ENCODE measurements at places on chromosomes 5 and 9.
A peak's percentile ranks its signal among the peaks of the same experiment; 100 is the strongest.

- DNase-seq, result no peak
These were observed 15.1 kb upstream of the LPCAT1 start for GRCh38 chr5:1538741-1539392.

DNA sequence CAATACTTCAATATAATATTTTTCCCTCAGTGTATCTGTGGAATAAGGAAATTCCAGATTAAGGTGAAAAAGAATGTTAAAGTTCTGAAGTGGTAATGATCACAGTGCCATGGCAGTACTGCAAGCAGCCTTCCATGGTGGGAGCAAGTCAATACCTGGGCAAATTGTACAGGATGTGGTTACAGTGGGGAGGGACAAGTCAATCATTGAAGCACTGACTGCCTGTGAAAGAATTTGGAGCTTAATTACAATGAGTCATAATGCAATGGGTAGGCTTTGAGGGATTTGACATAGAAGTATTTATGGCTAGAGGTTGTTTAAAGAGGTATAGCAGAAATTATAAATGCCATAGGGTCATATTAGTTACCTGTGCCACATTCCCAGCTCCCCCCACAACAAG lies 786.5 kb upstream of the ACO1 start:
- peak; percentile 8 for DNase-seq

DNA sequence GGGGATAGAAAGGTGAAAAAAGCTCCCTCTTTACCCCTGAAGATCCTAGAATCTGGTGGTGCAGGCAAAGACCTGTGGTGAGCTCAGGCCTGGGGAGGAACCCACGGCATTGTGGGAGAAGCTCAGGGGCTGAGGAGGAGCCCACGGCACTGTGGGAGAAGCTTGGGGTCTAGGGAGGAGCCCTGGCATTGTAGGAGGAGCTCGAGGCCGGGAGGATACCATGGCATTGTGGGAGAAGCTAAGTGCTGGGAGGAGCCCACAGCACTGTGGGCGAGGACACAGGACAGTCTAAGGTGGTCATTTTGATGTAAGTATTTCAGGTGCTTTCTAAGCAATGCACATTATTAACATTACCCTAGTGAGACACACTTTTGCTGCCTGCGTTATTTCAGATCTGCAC lies 179.7 kb downstream of the HSD17B3 start:
- DNase-seq, result no peak

- no peak for DNase-seq
These were observed 10.2 kb downstream of the MAMDC2 start for GRCh38 chr9:70053864-70054263.

DNA sequence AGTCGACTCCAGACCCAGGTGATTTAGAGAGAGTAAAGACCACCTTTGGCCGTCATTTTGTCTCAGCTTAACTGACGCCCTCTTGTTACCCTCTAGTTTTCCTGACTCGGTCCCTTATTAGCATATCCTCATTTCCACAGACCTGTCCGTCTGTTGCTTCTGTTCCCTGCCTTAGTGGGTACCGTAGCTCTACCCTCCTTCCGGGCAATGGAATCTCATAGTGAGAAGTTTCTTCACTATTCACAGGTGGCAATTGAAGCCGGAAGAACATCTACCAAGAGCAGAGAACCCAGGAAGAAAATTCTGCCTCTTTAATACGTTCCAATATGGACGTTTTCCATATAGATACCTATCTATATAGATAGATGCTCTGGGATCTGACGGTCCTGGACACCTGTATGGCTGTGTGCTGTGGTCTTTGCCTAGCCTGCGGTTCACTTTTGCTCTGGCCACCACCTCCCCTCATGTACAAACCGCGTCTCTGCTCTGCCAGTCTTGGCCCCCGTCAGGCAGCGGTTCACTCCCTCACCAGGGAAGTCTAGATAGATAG lies 652 bp upstream of the TMEM161B start:
- peak; percentile 16 for DNase-seq

- no peak for DNase-seq
These were observed 276.3 kb downstream of the EPB41L4A start for GRCh38 chr5:112142769-112143270.

- DNase-seq, result no peak
These were observed 466.9 kb downstream of the DMRTA1 start for GRCh38 chr9:22913518-22913917.

DNA sequence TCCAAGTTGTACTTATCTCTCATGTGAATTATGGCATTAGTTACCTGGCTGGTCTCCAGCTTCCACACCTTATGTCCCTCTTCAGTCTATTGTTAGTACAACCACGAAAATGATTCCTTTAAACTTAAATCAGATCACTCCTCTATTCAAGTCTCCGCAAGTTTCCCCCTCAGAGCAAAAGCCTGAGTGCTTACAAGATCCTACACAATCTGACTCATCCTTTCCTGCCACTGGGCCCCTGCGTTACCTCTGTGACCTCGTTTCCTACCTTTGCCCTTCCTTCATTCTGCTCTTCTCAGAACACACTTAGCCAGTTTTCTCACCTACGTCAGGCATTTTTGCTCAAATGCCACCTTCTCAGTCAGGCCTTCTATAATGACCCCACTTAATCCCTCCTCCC lies 45.1 kb upstream of the GLIS3 start:
- peak; percentile 41 for DNase-seq

DNA sequence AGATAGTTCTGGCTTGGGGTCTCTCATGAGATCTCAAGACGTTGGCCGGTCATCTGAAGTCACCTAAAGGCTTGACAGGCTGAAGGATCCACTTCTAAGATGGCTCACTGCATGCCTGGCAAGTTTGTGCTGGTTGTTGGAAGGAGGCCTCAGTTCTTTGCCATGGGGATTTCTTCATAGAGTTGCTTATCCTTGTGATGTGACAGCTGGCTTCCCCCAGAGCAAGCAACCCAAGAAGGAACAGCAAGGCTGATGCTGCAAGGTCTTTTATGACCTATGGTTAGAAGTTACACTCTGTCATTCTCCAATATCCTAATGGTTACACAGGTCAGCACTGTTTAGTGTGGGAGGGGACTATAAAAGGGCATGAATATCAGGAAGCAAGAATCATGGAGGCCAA lies 20.7 kb upstream of the GRPEL2 start:
- no peak for DNase-seq

DNA sequence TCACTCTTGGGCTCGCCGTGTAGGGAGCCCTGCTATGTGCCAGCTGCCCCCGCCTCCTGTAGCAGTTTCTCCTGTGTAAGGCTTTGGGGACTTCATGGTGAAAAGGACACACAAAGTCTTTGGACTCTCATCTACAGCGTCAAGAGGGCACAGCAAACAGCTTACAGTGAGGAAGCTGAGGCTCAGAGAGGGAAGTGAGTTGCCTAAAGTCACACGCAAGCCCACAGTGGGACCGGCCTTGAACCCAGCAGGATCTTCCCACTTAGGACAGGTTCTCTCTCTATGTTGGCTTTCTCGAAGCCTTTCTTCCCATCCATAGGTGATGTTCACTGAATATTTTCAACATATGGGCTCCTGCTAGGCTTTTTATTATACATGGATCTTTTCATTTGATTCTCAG lies 9.8 kb upstream of the PRRX2 start:
- no peak for DNase-seq

GRCh38 chr5:68408345-68408871 lies 192.9 kb downstream of the PIK3R1 start:
- DNase-seq, result no peak

DNA sequence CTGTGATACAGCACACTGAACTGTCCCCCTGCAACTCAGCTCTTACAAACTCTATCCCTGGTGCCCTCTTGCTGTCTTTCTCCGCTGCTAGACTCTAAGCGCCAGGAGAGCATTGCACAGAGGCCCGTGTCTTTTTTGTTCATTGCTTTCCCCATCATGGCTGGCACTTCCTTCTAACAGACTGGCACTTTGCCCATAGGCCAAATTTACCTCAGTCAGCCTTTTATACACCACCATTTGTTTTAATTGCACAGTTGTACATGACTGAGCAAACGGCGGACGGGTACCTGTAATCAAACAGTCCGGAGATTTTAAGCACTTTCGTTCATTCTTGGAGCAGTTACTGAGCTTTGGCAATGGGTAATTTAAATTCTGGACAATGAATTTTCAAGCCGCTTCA lies 102.2 kb upstream of the CLINT1 start:
- DNase-seq, result no peak

GRCh38 chr5:160463740-160464465 lies 42.2 kb downstream of the PTTG1 start:
- no peak for DNase-seq

- DNase-seq, result no peak
These were observed 65.9 kb downstream of the GARNL3 start for GRCh38 chr9:127330501-127330900.

DNA sequence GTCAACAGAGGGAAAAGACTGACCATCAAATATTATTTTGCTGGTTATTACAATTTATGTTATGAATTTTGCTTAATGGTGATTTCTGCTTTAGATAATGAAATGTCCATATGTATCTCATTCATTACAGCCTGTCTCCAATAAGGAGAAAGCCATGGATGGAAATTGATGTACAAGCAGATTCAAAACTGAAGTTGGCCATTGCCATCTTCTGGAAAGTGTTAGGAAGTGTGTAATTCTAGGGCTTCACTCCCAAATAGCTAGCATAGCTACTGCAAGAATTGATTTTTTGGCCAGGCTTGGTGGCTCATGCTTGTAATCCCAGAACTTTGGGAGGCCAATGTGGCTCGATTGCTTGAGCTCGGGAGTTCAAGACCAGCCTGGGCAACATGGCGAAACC lies 45.8 kb downstream of the DYNC2I2 start:
- DNase-seq, result no peak

- DNase-seq, result no peak
These were observed 19.2 kb downstream of the FGFR4 start for GRCh38 chr5:177105691-177106476.

DNA sequence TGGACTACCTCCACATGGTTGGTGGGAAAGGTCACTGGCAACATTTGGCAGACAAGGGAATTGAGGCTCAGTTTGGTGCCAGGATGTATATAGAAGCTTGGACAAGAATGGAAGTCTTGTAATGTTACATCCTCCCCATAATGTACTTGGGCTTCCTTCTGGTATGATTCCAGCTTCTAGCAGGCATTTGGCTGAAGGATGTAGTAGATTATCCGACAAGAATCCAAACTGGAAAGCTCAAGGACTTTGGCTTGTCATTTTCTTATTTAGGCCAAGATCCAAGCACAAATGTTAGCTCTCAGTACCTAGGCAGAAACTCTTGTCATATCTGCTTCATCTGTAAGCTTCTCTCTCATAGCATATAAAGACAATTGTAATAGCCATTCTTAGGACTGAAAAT lies 209.1 kb downstream of the MAPKAP1 start:
- DNase-seq, result no peak

DNA sequence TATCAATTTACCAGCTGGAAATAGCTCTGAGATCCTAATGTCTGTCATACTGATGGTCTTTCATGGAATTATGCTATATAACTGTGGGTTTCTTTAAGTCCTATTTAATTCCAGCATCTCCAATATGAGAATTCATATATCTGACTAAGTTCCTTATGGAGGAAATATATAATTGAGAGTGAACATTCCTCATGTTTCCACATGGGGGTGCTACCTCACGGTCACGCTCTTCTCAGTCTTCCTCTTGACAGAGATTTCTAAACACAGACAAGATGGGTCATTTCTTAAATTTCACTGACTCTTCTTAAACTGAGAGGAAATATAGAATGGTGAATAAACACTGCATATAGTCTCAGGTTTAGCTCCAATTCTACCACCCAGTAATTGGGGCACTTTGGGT lies 212.1 kb downstream of the SLF1 start:
- DNase-seq, result no peak

GRCh38 chr5:72558383-72558782 lies 51.2 kb upstream of the ZNF366 start:
- no peak for DNase-seq

DNA sequence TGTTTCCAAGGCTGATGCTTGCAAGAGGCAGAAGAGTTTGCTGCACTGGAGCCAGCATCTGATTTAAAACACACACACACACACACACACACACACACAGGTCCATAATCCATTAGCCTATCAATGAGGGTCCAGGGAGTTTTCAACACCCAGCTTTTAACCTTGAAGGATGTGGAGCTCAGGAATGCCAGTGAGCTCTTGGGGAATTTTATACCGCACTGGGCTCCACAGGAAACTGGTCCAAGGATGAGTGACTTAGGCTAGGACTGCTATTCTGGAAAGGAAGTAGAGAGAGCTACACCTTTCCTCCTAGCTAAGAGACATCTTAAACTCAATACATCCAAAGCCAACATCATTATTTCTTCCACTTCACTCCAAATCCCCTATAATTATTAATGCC lies 942 bp upstream of the NRG2 start:
- no peak for DNase-seq

DNA sequence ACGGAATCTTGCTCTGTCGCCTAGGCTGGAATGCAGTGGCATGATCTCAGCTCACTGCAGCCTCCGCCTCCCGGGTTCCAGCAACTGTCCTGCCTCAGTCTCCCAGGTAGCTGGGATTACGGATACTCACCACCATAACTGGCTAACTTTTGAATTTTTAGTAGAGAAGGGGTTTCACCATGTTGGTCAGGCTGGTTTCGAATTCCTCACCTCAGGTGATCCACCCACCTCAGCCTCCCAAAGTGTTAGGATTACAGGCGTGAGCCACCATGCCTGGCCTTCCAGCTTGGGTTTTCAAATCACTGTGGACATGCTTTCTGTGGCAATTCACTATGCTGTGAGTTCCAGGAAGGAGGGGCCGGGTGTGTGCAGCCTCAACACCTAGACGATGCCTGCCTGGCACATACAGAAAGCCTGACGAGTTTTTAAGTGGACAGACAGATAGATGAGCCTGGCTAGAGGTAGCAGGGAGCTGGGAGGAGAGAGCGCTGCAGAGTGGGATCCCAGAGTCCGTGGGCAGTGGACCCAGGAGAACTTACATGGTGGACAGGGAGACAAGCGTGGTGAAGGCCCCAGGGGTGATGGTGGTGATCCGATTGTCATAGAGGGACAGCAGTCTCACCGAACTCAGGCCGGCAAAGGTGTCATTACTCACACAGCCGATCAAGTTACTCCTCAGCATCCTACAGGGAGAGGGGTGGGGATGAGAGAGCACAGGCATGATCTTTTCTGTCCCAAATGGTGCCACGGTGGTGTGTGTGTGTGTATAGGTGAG lies 173.4 kb upstream of the PANK3 start:
- no peak for DNase-seq
